Stimulated activated CD4-positive, alpha-beta T cell treated with anti-CD3 and anti-CD28 coated beads, Interleukin-15, amount 100 ng/mL, for 1 hour (primary cell): ENCODE measurements at places on chromosomes 3 and 15.

- no peak for DNase-seq
These were observed 471.2 kb upstream of the TGFBR2 start for GRCh38 chr3:30135190-30135589.

GRCh38 chr3:141795276-141795675 lies 32.1 kb downstream of the GRK7 start:
- DNase-seq: no peak

GRCh38 chr3:7368597-7368996 lies 507.7 kb downstream of the GRM7 start:
- DNase-seq: no peak

GRCh38 chr15:48292458-48292857 lies 38.8 kb upstream of the DUT start:
- no peak for DNase-seq

- no peak for DNase-seq
These were observed 366.5 kb downstream of the LPP start for GRCh38 chr3:188520466-188520865.

- DNase-seq: no peak
These were observed 26.0 kb downstream of the FBLN2 start for GRCh38 chr3:13574798-13575451.

DNA sequence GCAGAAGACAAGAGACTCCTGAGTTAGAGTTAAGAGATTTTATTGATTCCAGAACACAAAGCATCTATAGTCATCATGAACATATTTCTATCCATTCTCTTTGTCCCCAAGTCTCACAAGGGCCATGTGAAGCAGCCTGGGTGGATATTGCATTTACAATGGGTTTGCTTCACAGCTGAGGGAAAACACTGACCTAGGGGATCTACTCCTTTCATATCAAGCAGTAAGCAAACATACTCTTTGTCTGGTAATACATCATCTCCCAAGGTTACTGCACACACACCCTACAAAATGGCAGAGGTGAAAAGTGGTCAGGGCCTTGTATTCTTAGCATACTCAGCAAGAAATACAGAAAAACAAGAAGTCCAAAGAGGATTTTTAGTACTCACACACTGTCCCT lies 267.7 kb upstream of the BCHE start:
- no peak for DNase-seq

DNA sequence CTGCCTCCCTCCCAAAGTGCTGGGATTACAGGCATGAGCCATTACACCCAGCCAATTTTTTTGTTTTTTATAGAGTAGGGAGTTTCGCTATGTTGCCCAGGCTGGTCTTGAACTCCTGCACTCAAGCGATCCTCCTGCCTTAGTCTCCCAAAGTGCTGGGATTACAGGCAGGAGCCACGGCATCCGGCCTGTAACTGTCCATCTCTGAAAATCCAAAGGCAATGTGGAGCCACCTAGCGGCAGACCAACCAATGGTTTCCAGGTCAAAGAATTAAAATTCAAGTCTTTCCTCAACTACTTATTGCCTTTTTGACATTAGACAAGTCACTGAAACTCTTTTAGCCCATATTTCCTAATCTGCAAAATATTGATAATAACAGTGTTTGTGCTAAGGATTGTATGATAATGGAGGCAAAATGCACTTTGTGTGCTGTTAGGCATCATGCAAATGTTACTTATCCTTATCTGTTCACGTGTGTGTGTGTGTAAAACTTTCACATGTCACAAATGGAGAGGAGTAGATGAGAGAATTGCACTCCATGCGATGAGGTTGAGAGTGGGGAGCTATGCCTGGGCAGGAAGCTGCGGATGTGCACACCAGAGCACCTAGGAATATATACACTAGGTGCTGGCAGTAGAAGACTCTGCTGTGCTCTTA lies 48.7 kb downstream of the COL8A1 start:
- DNase-seq: no peak

DNA sequence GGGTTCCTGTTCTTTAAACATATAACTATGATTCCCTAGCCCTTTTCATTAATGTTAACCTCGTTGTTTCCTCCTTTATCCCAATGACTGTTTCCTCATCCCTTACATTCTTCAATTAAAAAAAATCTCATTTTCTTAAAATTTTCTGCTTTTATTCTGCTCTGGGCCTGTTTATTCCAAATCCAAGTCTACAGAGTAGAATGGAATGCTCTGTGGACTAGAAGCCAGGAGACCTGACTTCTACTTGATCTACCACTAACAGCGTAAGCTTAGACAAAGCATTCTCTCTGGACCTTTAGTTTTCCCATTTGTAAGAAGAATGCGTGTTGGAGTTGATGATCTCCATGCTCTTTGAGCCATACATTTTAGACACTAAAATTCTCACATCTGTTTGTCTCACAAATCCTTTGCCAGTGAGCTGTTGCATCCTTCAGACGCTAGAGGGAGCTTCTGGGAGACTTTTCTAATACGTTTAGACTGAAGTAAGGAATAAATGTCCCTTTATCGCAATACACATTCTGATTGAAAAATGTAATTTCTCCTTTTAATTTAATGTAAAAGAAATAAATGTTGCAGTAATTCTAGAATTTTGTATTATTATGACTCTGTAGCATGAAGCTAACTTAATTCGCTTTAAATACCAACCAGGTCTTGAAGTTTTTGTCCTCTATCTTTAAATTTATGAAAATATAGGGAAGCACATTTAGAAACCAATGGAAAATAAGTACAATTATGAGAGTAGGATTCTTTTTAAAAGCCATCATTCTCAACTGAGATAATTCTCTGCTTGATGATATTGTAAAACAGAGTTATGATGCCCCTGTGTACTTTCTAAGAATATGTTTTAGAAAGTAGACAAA lies 21.7 kb upstream of the GMNC start:
- DNase-seq: no peak

- DNase-seq: no peak
These were observed 41.0 kb downstream of the EPHB3 start for GRCh38 chr3:184602372-184603150.

GRCh38 chr3:104564045-104564643 lies 802.6 kb upstream of the ALCAM start:
- DNase-seq: peak; percentile 5

GRCh38 chr3:14620512-14620911 lies 31.1 kb upstream of the CCDC174 start:
- DNase-seq: no peak

DNA sequence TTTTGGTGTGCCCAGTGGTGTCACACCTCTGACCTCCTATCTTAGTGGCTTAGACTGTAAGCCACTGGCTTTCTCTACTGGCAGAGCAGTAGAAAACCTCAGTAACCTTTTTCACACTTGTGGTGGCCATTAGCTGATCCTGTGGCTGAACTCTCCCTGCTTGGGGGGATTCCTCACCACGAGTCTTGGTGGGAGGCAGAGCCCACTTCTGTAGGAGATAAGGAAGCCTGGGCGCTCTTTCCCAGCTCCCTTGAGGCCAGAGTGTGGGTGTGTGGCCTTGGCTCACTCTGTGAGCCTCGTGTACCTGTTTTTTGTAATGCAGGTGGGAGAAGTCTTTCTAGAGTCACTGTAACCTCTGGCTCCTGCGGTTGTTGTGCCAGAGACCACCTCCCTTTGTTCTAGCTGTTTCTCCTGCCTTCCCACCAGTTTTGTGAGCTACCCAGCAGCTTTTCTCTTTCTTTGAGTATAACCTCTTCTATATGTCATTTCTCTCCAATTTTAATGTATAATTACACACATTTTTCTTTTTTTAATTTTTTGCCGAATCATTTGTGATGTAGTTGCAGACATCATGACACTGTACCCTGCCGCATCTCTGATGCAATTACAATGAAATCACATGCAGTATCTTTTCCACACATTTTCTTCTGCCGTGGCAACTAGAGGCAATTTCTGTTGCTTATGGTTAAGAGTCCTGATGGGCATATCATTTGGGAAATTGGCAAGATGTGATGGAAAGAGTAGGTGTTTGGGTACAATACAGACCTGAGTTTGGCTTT lies 13.8 kb downstream of the XCR1 start:
- no peak for DNase-seq
